Activated CD8-positive, alpha-beta memory T cell treated with anti-CD3 and anti-CD28 coated beads for 24 hours (primary cell): ENCODE measurements at places on chromosomes 5 and 9.

GRCh38 chr9:37897665-37898064, 6.3 kb downstream of the SLC25A51 start:
- no peak for DNase-seq

GRCh38 chr9:117074784-117075520, 339.9 kb downstream of the ASTN2 start:
- DNase-seq: no peak

GRCh38 chr9:120441426-120442307, 138.3 kb downstream of the CDK5RAP2 start:
- no peak for DNase-seq

GRCh38 chr5:138841531-138841930, 33.6 kb downstream of the LRRTM2 start:
- no peak for DNase-seq

DNA sequence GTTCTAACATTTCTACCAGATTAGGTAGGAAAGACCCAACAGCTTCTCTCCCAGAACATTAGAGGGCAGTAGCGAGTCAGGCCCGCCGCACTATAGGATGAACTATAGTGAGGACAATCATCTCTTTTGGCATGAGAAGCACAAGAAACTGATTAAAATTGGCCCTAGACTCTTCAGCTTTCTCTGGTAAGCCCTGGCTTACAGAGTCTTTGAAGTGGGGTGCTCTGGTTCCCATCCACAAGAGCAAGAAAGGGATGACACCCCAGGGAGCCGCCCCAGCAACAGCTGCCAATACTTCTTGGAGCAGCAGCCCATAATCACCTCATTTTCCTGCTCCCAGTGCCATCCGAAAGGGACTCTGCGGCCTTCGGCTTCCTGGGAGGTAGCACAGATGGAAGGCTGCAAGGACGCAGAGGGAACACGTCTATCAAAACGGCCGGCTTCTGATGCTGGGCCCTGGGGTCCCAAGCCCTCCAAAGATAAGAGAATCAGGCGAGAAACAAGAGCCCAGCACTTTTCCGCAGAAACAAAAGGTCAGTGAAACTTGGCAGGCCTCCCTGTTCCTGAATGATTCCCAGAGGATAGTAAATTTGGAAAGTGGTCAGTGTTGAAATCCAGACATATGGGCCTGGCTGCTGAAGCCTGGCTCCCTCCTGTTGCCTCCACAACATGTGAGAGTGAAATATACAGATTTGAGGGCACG, 69.3 kb downstream of the HSD17B3 start:
- DNase-seq: no peak

GRCh38 chr9:110130211-110130610, 77.7 kb downstream of the C9orf152 start:
- DNase-seq: no peak

GRCh38 chr5:2577312-2578036, 174.0 kb downstream of the IRX2 start:
- no peak for DNase-seq

- DNase-seq: no peak
Observed at GRCh38 chr5:116747881-116748280, 173.3 kb upstream of the SEMA6A start.

GRCh38 chr9:73824671-73825070, 672.5 kb upstream of the RORB start:
- no peak for DNase-seq

DNA sequence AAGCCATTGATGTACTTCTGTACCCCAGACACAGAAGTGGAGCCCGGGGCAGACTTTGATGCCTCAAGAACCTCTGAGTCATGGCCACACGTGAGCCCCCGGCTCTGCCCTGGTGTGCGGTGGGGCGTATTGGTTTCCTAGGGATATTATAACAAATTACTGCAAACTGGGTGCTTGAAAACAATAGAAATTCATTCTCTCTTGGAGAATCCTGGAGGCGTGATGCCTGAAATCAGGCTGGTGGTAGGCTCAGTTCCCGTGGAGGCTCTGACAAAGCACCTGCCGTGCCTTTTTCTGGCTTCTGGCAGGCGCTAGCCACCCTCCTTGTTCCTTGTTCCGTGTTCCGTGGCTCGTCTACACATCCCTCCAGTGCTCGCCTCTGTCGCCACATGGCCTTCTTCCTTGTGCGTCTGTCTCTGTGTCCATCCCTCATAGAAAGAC, 24.2 kb downstream of the NEK6 start:
- no peak for DNase-seq

GRCh38 chr5:122701640-122702523, 73.0 kb upstream of the SNX2 start:
- no peak for DNase-seq

- DNase-seq: no peak
Observed at GRCh38 chr5:115939059-115939458, 23.2 kb upstream of the LVRN start.
